ENCODE measurements at places on chromosomes 4 and X.
A peak's percentile ranks its signal among the peaks of the same experiment; 100 is the strongest.

DNA sequence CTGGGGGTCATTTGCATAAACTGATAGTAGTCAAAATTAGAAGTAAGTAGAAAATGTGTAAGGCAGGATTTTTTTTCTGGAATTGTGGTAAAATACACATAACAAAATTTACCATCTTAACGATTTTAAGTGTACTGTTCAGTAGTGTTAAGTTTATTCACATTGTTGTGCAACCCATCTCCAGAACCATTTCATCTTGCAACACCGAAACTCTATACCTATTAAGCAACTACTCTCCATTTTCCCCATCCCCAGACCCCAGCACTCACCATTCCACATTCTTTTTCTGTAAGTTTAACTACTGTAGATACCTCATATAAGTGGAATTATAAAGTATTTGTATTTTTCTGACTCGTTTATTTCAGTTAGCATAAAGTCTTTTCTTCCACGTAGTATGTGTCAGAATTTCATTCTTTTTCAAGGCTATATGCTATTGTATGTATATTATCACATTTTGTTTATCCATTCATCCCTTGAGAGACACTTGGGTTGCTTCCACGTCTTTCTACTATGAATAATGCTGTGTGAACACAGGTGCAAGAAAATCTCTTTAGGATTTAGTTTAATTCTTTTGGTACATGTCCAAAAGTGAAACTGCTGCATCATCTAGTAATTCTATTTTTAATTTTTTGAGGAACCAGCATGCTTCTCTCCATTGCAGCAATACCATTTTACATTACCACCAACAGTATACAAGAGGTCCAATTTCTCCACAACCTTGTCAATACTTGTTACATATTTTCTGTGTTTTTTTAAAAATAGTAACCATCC, 39.1 kb upstream of the NSUN7 start:
- no peak for DNase-seq

- DNase-seq: no peak
Measured at GRCh38 chrX:8879750-8880149, 78.6 kb upstream of the FAM9A start.

- DNase-seq: no peak
Measured at GRCh38 chrX:54043056-54043455, 1.2 kb downstream of the PHF8 start.

DNA sequence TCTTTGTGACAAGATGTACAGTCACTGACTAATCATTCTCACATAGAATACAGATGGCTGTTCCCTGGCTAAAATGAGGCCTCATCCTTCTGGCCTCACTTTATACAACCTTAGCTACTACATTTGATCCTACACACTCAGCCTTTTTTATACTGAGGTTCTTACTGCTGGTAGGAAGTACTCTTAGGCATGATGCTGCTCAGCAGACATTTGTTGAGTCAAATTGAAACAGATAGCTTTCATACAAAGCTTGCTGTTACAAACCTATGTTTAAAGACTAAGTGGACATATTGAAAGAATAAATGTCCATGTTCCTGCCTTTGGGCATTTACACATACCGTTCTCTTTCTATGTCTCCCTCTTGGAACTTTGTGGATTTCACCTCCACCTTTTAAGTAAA, 154.9 kb downstream of the NPFFR2 start:
- no peak for DNase-seq

DNA sequence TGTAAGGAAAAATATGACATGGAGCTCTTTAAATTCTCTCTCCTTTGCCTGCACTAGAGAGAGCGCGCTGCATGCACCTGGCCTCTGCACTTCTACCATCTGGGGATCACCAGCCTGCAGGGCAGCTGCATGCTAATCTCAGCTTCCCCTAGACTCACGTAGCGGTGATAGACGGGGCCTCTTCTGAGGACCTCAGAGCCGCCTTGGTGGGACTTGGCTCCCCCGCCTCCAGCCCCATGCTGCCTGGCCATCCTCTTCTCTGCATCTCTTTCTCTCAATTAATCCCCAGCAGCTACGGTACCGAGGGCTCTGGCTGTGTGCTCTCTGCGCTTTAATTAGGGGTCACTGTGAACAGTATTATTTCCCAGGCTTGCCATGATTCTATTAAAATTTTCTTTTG, 52.8 kb upstream of the PSAPL1 start:
- DNase-seq: peak; percentile 2

DNA sequence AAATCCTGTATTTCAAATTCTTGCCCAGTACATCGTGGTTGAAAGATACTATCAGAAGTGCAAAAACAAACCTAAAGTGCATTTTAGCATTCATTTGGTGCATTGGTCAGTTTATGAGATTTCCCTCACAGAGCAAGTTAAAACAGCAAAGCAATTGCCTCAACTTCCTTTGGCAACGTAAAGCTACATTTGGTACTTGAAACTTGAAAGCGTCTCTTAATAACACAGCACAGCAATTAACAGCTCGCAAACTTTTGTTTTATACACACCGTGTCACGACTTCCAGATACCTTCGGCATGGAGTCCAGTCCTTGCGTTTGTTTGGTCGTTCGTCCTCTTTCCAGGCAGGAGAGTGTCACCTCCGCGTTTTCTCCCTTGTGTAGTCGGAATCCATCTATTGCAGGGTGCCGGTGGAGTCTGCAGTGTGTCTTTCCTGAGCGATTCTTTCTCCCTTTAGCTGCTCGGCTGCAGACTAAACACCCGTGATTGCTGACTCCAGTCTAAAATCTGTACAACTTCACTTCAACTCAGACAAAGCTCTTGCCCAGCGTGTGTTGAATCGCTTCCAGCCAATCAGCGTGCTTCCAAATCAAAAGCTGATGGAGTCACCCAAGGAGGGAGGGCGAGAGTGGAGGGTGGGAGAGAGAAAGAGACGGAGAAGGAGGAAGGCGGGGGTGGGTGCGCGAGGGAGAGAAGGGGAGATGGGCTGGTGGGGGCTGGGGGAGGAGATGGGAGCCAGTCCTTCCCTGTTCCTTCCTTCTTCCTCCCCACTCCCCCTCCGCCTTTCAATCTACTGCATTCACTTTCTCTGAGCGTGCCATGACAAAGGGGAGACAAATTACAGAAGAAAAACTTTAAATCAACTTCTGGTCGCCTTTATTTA, at the start of gene PCDH18:
Gene PCDH18 (minus strand): TSS at position 509 of the 883 bp plus-strand sequence. CDS start 406 bp downstream, at position 103.
- DNase-seq: peak; percentile 4

- peak; percentile 66 for DNase-seq
Measured at GRCh38 chrX:49039598-49040375, 3.4 kb downstream of the TFE3 start.

DNA sequence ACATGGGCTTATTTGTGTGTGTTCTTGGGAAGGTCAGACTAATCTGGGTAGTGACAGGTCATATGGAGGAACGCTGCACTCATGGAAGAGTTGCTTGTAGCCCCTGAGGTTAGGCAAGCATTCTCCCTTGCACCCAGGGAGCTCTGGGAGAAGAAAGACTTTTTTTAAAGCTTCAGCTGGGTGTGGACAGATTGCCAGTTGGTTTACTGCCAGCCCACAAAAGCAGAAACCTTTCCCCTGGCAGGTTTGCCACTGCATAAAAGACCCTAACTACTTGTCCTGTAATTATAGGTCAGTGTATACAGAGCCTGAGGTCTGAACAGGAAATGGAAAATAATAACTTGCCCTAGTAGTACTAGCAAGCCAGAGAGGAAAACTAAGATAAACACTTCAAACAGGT, 7.4 kb upstream of the NFKB1 start:
- no peak for DNase-seq

- DNase-seq: no peak
Measured at GRCh38 chr4:16072168-16072567, 11.7 kb downstream of the PROM1 start.

DNA sequence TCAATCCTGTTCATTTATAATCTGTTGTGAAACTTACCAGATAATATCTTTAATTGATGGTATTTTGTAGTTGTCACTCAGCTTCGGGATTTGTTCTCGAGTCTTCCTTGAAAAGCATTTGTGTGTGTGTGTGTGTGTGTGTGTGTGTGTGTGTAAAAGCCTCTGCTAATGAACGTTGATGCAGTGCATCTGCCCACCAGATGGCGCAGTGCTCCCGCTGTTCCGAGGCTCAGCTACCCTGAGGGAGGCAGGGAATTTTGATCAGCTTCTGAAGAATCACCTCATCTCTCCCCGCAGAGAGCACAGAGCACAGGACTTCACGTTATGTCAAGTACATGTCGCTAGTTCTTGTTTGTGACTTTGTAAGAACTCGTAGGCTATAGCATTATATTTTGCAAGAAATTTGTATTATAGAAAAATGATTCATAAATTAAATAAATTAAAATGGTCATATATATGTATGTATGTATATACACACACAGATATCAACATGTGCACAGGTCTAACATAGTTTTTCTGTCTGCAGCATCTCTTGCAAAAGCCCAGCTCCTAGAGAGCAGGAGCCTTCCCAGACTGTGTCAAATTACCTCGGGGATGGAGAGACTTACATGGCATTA, 316.7 kb upstream of the IGFBP7 start:
- no peak for DNase-seq
